AML-193 (cell line): ENCODE measurements at places on chromosomes 11 and 22.
A peak's percentile ranks its signal among the peaks of the same experiment; 100 is the strongest.

DNA sequence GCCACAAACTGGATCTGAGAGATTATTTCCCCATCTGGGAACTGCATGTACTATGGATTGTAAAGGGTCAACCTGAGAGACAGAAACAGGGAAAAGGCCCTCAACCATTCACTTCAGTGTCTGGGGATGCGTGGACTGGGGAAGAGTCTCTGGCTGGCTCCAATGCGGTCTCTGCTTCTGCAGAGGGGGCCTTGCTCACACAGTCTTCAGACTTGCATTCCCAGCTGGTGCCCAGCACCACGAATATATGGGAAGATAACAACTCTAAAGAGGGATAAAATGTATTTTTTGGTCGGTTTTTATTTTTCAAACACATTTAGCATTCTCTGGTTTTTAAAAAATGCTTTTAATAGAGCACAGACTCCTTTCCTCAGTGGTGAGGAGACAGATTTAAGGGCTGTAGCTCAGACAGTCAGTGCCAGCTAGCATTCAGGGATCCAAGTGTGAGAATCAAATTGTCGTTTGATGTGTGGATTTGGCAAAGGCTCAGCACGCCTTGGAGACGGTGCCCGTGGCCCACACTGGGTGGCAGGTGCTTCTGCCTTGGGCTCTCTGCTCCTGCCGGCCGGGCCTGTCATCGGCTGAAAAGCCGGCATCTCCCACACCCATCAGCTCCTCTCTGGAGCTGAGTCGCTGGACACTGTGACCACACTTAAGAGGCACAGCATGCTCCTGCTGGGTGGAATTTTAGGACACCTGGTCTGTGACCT, 8.0 kb upstream of the EFCAB6 start:
- DNase-seq = no peak

DNA sequence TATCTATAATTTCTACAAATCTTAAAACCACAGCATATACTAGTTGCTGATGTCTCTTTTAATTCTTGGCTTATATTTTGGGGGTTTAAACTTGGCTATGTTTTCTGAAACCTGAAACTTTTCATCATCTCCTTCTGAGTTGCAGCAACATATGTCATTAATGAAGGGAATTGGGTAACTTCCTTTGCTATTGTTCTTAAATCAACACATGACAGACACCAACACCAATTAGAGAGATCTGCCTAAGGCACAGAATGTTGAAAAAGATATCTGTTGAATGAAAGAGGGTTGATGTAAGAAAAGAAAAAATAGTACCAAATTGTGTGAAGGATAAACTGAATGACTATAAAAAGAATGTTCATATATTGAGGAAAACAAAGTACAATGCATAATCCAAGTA, 10.3 kb upstream of the GAS2 start:
- DNase-seq = peak; percentile 69

- DNase-seq = no peak
These were observed 22.6 kb downstream of the IZUMO1R start for GRCh38 chr11:94326947-94327346.

DNA sequence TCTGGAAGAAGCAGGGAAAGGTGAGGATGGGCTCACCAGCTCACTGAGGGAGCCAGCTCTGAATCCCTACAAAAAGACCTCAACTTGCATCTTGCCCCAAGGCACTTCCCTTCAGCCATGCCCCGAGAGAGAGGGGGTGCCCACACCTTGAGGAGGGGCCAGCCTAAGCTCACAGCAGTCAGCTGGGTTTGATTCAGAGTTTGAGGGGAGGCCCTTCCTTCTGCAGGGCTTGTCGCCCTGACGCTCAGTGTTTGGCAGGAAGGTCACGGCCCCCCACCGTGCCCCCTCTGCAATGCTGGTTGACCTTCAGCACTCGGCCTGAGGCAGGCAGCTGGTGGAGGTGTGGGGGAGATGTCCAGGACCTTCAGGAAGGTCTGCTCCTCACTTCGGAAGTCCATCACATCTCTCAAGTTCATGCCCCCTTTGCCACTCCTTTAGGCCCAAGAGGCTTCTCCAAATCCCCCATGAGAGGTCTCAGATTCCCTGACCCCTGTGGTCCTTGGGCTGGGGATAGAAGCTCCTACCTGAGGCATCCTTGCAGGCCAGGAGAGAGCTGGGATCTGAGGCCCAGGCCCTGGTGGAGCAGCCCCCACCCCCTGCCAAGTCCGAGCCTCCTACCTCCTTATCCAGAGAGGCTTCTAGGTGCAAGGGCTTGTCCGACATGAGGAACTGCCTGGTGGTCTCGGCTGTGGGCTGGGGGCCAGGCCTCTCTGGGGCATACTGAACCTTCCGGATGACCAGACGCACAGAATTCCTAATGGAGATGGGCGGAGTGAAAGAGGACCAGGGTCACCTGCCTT, 37.6 kb downstream of the TPBGL start:
- DNase-seq = no peak

- DNase-seq = no peak
These were observed 21.9 kb downstream of the MMP13 start for GRCh38 chr11:102933627-102934026.

DNA sequence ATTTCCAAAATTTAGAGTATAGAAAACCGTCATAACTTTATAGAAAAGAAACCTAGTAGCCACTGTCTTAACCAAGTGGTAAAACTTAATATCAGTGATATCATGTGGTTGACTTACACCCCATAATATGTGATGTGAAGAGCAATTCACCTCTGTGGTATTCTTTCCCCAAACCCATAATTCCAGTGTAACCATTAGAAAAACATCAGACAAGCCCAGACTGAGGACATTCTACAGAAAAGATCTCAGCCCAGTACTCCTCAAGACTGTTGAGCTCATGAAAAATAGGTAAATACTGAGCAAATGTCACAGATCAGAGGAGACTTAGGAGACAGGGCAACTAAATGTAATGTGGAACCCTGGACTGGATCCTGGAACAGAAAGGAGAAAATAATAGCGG, 134.6 kb downstream of the PGR start:
- no peak for DNase-seq

DNA sequence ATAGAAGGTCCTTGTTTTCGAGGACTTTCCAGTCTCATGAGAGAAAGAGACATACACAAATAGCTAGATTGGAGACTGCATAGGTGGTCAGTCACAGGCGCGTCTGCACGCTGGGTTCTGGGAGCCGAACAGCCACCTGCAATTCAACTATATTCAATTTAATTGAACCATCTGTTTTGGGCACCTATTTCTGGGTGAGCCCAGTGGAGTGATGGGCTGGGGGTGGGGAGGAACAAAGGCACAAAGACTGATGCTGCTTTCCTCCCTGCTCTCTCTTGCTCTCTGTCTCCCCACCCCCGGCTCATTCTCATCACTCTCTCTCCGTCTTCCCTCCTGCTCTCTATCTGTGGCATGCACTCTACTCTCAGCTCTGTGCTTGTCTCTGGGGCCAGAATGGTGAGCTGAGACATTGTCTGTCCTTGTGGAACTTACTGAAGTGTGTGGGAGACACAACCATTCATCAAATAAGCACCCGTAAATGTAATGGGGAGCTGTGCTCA, 48.1 kb upstream of the B3GAT1 start:
- DNase-seq = no peak

GRCh38 chr11:35138943-35139721, at the start of gene CD44:
CD44 (plus strand) TSS chr11:35139171; CDS start chr11:35139304, 133 bp downstream.
- DNase-seq = peak; percentile 73

DNA sequence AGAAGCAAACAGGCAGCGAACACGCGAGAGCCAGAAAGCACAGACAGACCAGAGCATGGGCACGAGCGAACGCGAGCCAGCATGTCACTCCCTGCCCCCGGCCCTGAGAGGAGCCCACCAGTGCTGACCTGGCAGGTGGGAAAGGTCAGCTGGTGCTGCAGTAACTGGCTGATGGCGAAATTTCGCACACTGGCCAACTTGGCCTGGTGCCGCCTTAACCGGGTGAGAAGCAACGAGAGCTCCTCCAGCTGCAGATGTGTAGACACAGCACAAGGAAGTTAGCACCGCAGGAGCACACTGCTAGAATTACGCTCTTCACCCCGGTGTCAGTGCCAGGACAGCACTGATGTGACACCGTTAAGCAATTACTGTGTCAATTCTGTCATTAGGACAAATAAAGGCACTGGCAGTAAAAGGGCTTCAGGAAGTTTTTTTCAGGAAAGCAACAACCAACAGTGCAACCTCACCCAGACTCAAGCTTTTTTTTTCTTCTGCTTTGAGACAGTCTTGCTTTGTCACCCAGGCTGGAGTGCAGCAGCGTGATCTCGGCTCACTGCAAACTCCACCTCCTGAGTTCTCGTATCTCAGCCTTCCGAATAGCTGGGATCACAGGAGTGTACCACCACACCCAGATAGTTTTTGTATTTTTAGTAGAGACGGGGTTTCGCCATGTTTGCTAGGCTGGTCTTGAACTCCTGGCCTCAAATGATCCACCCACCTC, 76.8 kb downstream of the C11orf58 start:
- peak; percentile 86 for DNase-seq

GRCh38 chr11:11252403-11252802, 100.6 kb downstream of the CSNK2A3 start:
- no peak for DNase-seq

DNA sequence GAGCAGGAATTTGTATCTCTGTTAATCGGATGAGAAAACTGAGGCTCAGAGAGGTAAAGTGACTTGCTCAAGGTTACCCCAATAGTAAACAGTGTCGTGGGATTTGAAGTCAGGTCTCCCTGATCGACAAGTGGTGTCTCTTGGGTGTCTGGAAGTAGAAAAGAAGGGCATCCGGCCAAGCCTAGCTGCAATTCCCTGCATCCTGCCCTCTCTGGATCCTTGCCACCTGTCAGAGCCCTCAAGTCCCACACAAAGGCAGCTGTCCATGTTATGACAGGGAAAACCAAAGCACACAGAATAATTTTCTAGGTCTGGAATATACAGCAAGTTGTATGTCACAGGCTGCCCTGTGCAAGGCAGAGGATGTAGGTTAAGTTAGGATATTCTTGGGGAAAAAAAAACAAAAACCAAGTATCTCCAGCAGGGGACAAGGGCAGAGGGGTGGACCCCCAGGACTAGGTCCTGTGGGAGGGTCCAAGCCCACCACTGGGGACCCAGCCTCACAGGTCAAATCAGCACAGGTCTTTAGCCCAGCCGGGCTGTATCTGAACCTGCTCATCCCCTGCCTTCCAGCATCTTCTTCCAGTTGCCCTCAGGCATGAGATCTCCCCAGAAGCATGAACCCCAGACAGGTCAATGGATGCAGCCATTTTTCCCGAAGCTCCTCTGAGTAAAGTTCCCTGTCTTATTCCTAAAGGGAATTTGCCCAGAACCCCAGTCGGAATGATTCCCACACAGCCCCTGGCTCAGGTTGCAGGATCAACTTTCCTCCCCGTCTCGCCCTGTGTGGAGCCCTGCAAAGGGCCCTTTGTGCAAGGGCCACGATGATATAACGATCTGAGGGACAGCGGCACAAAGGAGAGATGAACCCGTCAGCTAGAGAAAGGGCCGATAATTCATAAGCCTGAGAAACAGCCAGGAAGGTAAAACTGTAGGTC, 15.0 kb downstream of the USH1C start:
- no peak for DNase-seq
